Activated CD4-positive, alpha-beta T cell treated with anti-CD3 and anti-CD28 coated beads for 48 hours (primary cell): ENCODE measurements at places on chromosomes 3 and 15.
A peak's percentile ranks its signal among the peaks of the same experiment; 100 is the strongest.

GRCh38 chr3:170128977-170129431 lies 52.5 kb downstream of the PHC3 start:
- peak; percentile 32 for DNase-seq

GRCh38 chr3:71146673-71147072 lies 436.9 kb downstream of the FOXP1 start:
- no peak for DNase-seq

DNA sequence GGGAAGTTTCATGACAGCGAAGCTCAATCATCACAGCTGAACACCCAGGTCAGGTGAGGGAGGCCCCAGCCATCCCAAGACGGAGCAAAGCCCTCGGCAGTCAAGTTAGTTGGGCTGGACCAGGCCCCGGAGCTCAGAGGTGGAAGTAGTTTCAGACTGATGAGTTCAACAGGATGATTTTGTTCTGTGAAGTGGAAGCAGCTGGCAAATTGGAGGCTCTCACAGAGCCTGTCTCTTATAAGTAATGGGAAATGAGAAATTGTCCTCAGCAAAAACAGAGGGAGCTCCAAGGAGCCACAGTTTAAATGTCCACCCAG lies 245.1 kb downstream of the XXYLT1 start:
- no peak for DNase-seq

GRCh38 chr3:147963711-147964110 lies 554.5 kb downstream of the ZIC1 start:
- no peak for DNase-seq

- peak; percentile 36 for DNase-seq
Observed at GRCh38 chr3:184345317-184346144, 8.1 kb downstream of the FAM131A start.

GRCh38 chr15:70137967-70138366 lies 40.2 kb upstream of the TLE3 start:
- DNase-seq: no peak
